ENCODE measurements at places on chromosomes 6 and 20.

DNA sequence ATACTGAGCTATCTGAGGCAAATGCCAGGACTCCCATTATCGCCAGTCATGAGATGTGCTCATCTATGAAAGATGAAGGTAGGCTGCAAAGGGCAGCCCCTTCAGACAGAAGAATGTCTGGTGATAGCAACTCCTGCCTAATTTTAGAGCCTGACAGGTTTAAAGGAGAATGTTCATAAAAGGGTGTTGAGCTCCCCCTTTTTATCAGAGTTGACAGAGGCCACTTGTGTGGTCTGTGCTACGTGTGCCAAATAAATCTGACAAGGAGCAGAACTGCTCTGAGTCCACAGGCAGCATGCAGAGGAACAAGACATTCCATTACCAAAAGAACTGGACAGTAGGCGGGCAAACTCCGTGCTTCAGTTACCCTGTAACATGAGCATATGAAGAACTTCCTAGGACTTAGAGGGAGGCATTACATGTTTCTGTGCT lies 101.8 kb downstream of the PREP start:
- no peak for DNase-seq

DNA sequence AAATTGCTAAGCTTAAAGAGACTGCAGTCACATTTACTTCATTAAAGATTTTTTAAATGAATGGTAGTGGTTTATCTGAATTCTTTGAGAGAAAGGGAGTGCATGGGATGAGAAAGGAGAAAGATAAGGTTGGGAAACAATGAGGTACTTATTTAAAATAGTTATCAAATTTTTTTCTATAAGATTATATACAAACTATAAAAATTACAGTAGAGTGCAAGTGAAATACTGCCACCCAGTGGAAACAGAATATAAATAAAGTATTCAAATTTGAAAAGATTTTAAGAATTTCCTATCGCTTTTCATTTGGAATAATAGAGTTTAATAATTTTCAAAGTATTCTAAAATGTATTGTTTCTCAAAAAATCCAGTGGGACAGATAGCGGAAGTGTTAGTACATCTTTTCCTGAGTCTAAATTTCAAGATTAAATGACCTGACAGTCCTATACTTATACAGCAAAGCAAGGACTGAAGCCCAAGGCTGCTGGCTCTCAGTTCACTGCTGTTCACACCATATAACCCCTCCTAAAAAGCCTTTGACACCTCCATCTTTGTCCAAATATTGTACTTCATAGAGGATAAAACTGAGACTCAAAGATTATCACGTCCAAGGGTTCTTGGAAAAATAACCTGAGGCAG lies 31.1 kb downstream of the EPM2A start:
- no peak for DNase-seq

DNA sequence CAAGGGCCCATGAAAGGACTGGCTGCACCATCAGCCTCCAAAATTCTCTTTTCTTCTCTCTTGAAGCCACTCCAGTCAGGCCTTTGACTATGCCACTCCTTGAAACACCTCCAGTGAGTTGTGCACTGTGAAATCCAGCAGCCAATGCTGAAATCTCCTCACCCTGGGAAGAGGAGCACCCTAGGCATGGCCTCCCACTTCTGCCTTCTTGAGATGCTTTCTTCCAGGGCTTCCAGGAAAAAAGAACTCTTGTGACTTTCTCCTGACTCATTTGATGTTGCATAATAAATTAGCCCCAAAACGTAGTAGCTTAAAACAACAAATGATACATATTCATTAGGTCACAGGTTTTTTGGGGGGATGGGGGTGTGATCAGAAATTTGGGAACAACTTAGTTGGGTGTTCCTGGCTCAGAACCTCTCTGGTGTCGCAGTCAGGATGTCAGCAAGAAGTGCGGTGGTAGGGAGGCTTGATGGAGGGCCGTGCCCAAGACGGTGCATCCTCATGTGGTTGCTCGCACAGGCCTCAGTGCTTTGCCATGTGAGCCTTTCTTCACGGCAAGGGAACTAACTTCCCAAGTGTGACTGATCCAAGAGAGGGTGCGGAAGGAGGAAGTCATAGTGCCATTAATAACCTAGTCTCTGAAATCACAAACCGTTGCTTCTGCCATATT lies 12.1 kb downstream of the NCR2 start:
- no peak for DNase-seq

DNA sequence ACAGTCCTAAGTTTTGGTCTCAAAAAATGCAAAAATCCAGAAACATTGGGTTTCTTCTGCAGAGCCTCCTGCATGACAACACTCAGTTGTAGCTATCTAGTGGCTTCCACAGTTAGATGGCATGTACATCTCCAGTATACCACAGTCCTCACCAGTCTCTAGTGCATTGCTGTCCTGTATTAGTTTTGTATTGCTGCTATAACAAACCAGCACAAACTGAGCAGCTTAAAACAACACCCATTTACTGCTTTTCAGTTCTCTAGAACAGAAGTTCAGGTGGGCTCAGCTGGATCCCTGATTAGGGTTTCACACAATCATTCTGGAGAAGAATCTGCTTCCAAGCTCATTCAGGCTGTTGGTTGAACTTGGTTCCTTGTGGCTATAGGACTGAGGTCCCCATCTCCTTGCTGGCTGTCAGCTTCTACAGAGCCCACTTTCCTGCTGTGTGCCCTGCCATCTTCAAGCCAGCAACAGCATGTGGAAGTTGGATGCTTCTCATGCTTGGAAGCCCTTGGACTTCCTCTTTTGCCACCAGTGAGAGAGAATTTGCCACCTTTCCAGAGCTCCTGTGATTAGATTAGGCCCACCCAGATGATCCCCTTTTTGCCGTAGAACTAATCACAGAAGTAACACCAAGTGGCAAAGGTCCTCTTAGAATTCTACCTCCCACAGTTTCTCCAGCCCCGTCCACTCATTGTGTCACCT lies 48.9 kb upstream of the TBC1D7 start:
- DNase-seq, result no peak

- no peak for DNase-seq
Measured at GRCh38 chr20:47008842-47009518, 114.3 kb downstream of the EYA2 start.

Measured in stimulated activated CD8-positive, alpha-beta memory T cell treated with anti-CD3 and anti-CD28 coated beads, Interleukin-4, amount 100 ng/mL, for 1 hour (primary cell).